ENCODE measurements at places on chromosomes 6 and 20.

DNA sequence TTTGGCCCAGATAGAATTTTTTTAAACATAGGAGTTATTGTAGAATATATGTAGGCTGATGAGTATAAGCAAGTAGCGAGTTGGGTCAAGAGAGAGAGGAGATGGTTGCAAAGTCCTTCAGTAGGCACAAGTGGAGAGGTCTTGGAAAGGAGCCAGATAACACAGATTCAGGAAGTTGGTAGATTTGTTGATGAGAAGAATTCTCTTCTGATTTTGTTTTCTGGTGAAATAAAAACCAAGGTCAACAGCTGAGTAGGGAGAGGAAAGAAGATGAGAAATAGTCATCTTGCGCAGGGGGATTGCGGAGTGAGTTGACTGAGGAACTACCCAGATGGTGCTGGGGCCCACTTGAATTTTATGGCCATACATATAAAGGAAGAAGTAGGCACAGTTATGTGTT lies 17.4 kb upstream of the CD83 start:
- DNase-seq, result no peak

GRCh38 chr6:100202417-100203194 lies 208.6 kb upstream of the MCHR2 start:
- no peak for DNase-seq

GRCh38 chr6:144344646-144345045 lies 59.5 kb downstream of the UTRN start:
- no peak for DNase-seq

- DNase-seq, result peak; percentile 25
Observed at GRCh38 chr20:41738604-41739206, 120.5 kb upstream of the CHD6 start.

DNA sequence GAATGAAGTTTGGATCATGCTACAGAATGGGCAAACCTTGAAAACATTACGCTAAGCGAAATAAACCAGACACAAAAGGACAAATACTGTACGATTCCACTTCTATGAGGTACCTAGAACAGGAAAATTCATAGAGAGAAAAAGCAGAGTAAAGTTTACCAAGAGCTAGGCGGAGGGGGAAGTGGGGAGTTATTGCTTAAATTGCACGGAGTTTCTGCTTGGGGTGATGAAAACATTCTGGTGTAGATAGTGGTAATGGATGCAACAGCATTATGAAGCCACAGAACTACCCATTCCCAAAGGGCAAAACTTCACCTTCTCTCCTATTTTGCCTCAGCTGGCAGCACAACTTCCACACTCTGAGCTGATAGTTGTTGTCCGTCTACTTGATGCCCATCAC lies 6.4 kb upstream of the PDYN start:
- no peak for DNase-seq

DNA sequence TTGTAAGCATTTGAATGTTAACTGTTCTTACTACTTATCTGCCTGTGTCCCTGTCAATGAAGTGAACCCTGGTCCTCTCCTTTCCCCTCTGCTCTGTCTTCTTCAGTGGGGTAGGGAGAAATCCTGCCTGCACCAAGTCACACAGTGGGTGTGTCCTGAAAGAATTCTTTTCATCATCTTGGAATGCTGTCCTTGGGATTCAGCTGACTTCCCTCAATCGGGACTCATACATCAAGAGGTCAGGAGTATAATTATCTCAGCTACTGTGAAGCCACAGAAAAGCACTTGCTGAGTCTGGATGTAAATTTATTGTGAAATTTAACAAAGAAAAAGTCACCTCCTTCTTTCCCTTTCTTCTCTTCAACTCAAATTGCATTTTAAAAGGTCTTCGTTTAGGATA lies 328.5 kb downstream of the SOX4 start:
- no peak for DNase-seq
